ENCODE measurements at places on chromosomes 2 and 18.

GRCh38 chr18:76227759-76228158 is 267.3 kb downstream of the ZNF516 start:
- DNase-seq, result no peak

- DNase-seq, result peak; percentile 23
Observed at GRCh38 chr2:239598011-239598731, 197.4 kb upstream of the HDAC4 start.

GRCh38 chr2:198710562-198710961 is 747.2 kb downstream of the SATB2 start:
- no peak for DNase-seq

- peak; percentile 88 for DNase-seq
Observed at GRCh38 chr2:231614559-231615057, 21.9 kb downstream of the TEX44 start.

DNA sequence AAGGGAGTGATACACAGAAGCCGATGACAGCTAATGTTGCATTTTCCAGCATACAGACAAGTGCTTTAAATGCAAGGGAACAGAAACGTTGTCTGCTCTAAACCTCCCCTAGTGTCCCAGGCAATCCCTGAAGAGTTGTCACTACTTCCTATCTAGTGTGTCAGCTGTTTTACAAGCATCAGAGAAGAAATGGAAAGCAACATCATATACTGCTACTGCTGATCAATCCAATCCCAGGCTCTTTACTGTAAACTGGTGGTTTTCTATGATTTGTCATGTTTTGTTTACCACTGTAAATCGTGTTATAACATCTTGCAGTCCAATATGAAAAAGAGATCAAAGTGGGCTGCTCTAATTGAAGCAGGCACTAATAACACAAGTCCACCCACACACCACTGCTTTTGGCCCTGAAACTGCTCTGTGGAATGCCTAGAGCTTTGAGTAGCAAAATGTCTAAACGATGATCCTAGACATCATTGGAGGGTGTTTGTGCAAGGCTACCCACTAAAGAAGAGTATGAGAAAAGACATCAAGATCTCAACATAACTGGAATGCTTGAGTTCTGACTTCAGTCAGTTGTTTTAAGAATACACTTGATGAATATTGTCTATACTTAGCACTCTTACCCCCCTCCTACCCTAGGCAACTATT is 18.1 kb upstream of the ROCK1 start:
- no peak for DNase-seq

DNA sequence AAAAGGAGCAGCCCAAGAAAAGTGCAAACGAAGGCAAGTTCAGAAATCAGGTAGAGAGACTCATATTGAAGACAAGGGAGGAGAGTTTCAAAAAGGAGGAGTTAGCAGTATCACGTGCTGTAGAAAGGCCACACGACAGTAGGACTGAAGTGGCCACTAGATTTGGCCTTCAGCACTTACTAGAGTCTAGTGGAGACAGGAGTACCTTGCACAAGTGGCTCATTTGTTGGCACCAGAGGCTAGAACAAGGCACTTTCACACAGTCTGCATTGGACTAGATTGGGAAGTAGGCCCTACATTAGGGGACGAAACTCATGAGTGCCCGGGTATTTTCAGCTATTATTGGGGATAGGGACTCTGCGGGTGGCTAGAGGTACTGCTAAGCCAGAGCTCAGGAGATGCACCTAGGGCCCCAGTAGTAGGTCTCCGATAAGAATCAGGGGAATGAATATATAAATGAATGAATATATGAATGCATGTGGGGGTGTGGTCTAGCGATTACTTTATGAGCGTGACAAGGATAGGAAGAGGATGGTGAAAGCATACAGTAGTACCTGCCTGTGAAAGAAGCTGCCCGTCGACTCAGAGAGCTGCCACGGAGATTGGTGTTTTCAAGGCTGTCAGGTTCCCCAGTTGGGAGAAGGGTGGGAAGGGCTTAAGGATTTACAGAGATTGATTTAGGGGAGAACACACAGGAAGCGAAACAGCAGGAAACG is 1.4 kb upstream of the NCOA1 start:
- no peak for DNase-seq

- DNase-seq, result no peak
Observed at GRCh38 chr2:143732076-143732475, 602.9 kb downstream of the ARHGAP15 start.

DNA sequence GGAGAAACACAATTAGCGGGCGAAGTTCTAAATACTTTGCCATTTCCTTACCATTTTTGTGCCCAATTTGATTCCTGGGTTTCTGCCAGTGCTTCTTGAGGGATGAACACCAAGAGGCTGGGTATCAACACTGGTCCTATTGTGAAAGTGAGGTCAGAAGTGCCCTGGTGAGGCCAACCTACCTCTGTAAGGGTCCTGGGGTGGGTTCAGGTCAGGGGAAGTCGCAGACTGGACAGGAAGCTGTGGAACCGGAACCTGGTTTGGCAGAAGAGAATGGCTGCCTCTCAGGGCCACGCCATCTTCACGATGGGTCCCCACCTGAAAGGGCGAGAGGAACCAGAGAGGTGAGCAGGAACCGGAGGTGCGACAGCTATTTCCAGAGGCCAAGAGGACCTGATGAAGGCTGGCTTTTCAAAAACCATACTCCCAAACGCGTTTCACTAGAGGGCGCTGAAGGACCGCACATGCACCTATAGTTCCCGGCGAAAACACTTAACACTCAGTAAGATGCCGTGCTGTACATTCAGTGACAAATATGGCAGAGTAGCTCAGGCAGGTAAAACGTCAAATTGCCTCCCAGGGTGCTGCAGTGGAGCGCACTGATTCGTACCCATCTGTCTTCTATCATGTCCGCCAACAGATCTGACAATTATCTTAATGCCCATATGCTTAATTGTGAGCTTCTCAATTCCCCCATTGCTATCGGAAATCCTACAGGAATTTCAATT is 275.3 kb upstream of the CCDC68 start:
- DNase-seq, result peak; percentile 89

DNA sequence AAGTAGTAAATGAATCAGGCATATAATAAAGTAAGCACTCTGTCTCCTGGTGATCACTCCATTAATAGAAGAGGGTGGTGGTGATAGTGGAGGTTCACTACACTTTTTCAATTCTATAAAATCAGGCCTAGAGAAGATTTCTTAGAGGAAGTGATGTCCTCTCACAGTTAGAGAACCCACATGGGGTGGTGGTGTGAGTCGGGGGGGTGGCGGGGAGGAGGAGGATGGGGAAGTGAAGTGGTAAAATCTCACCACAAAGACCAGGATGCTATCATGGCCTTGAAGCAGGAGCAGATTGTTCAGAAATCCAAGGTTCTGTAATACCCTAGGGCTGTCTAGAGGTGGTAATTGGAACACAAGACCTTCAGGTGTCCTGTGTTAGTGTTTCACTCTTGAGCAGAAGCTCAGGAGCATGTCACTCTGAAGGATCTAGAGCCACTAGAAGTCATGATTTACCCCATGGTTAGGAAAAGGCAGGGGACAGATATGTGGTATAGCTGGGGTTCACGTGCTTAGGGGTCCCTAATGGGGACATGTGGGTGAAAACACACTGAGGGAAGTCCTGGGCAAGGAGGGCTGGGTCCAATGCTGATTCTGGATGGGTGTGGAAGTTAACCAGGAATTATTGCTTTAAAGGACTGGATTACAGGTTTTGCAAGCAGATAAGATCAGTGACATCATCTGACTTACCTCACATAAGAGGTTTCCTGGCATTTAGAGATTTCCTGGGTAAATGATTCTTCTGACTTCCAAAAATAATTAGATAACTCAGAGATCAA is 31.0 kb downstream of the RNF125 start:
- DNase-seq, result peak; percentile 74

- DNase-seq, result no peak
Observed at GRCh38 chr2:73131807-73132206, 19.1 kb upstream of the RAB11FIP5 start.

DNA sequence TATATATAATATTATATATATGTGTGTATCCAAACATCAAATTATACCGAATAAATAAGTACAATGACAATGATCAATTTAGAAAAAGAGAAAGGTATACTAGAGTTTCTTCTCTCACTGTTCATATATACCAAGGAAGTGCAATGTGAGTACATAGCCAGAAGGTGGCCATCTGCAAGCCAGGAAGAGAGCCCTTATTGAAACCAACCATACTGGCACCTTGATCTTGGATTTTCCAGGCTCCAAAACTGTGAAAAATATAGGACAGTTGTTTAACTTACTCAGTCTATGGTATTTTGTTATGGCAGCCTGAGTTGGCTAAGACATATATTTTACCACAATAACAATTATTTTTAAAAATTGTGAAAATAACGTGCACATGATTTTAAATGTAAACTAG is 1490.2 kb upstream of the SLC39A10 start:
- DNase-seq, result no peak

- DNase-seq, result peak; percentile 55
Observed at GRCh38 chr2:218859988-218860831, 605 bp downstream of the WNT6 start.

- no peak for DNase-seq
Observed at GRCh38 chr2:118945881-118946280, 3.9 kb downstream of the MARCO start.
